ENCODE measurements at places on chromosomes 1 and 21.

DNA sequence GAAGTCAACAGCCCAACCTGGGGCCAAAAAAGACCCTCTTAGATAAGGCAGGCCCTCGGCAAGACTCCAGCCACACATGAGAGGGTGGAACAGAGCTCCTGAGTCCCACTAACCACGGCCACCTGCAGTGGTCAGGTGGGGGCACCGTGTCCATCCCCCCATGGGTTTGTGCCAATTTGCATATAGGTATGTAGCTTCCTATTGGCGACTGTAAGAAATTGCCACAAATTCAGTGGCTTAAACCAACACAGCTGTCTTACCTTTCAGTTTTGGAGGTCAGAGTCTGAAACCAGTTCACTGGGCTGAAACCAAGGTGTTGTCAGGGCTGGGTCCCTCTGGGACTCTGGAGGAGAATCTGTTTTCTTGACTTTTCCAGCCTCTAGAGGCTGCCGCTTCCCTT is 59.3 kb downstream of the COL18A1 start:
- no peak for DNase-seq

- DNase-seq: no peak
These were observed 2.7 kb downstream of the MAN1C1 start for GRCh38 chr1:25619101-25619890.

DNA sequence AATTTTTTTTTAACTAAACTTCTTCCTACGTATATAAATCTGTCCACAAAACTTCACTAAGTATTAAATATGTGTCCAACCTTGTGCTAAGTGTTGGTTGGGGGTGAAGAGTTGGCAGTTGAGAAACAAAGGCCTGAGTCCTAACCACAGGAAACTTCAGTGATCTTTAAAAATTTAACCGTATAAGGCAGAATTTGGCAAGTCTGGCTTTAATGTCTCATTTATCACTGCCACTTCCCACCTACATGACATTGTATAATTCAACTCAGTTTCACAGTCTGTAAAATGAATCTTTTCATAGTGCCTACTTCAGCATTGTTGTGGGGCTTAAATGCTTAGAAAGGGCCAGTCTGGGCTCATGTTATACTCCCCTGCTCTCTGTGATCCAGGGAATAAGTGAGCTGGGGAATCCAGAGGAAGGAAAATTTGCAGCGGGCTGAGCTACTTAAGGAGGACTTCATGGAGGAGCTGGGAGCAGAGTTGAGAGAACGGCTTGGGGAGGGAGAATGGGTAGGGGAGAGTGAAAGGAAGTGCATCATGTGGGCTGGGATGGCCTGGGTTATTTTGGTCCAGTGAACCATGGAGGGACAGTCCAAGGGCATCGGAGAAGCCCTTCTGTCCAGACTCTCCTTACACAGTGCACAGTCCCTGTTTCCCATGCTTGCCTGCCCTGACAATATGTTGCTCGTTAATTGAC is 14.5 kb downstream of the IFNAR2 start:
- DNase-seq: no peak

- DNase-seq: peak; percentile 46
These were observed 812 bp downstream of the NBPF1 start for GRCh38 chr1:16612332-16613172.

- no peak for DNase-seq
These were observed 28.7 kb downstream of the LYST start for GRCh38 chr1:235838021-235838420.

- DNase-seq: no peak
These were observed 38.9 kb downstream of the WARS2 start for GRCh38 chr1:119101563-119101962.

- DNase-seq: no peak
These were observed 2.4 kb upstream of the THEM5 start for GRCh38 chr1:151855933-151856332.

DNA sequence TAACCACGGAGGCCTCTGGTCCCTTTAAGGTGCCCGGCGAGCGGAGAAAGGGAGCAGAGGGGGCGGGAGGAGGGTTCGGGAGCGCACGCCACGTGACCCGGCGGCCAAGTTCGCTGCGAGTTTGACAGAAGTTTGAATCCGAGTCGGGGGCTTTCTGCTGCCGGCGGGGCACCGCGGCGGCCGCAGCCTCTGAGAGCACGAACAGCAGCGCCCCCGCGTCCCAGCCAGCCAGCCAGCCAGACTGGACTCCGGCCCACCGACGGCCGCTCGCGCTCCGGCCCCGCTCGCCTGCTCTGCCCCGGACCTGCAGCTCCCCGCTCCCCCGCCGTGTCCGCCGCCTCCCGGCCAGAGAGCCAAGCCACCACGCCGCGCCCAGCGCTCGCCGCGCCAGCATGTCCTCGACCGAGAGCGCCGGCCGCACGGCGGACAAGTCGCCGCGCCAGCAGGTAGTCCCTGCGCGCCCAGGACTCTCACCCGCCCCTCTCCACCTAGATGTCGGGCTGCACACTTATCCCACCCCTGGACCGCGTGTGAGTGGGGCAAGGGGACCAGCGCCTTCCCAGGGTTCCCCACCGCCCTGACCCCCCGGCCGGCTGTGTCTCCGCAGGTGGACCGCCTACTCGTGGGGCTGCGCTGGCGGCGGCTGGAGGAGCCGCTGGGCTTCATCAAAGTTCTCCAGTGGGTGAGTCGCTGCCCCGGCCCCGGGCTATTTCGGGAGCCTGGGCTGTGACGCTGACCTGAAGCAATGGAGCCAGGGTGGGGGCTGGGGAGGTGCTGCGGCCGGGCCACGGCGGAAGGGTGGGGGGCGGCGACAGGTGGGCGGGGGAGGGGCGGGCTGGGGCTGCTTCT is at the start of gene SYPL2:
SYPL2 (plus strand) TSS at position 95 of the 849 bp plus-strand sequence; CDS start at position 393, 298 bp downstream.
- no peak for DNase-seq

- DNase-seq: no peak
These were observed 8.3 kb upstream of the MEF2D start for GRCh38 chr1:156508955-156509234.

GRCh38 chr1:231155808-231156207 is 6.0 kb upstream of the TRIM67 start:
- no peak for DNase-seq

- DNase-seq: no peak
These were observed 14.6 kb downstream of the PYCR2 start for GRCh38 chr1:225909477-225909876.

- no peak for DNase-seq
These were observed 144.6 kb downstream of the LRIG2 start for GRCh38 chr1:113217447-113218208.

DNA sequence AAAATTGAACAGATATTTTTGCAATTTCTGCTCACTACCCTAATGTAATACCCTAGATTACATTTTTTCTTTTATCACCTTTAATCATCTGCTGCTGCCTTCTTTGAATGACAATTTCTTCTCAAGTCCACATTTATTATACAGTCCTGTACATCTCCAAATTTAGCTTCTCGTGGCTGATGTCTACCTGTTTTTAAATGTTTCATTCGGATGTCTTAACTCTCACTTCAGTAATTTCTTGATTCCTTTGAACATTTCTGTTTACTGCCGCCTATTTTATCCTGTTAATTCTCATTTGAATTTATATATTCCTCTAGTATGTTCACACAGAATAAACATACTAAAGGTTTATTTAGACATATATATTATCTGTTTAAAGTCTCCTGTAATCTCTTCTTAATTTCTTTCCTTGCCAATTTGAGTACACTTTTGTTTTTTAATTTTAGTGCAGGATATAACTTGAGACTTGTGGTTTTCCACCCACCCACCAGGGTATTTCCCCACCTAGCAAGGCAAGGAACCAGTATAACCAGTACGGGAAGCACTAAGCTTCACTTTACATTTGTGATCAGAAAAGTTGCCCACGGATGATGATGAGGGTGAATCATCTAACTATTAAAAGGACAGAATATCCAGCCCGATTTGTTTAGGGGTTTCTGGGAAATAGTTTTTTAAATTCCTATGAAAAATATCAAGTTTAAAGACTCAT is 12.7 kb downstream of the INSL5 start:
- DNase-seq: no peak

GRCh38 chr1:32063261-32063681 is 9.5 kb upstream of the TMEM39B start:
- DNase-seq: peak; percentile 27

GRCh38 chr1:54309631-54310366 is 96.4 kb downstream of the SSBP3 start:
- DNase-seq: no peak

DNA sequence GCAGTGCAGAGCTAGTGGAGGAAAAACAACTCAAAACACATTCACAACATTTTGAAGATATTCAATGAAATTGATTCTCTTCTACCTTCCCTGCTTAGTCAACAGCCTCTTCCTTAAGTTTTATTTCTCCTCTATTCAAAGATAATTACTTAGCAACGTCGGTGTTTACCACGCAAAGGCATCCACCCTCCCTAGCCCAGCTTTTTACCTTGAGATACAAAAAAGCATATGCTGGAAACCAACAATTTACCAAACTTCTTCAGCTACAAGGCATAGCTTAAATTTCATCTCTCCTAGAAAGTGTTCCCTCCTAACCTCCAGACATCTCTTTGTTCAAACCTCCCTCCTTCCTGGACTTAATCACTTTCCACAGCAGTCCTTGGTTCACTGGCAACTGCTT is 102.8 kb upstream of the SOD1 start:
- DNase-seq: no peak

DNA sequence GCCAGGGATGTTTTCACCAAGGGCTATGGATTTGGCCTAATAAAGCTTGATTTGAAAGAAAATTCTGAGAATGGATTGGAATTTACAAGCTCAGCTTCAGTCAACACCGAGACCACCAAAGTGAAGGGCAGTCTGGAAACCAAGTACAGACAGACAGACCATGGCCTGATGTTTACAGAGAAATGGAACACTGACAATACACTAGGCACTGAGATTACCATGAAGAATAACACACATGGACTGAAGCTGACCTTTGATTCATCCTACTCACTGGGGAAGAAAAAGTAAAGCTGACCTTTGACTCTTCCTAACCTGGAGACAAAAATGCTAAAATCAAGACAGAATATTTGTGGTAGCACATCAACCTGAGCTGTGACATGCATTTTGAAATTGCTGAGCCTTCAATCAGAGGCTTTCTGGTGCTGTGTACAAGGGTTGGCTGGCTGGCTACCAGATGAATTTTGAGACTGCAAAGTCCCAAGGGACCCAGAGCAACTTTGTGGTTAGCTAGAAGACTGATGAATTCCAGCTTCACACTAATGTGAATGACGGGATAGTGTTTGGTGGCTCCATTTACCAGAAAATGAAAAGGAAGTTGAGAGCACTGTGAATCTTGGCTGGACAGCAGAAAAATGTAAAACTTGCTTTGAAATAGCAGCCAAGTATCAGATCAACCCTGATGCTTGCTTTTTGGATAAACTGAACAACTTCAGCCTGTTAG is 190.4 kb upstream of the KCTD3 start:
- no peak for DNase-seq

- no peak for DNase-seq
These were observed 1148.8 kb upstream of the ADGRL4 start for GRCh38 chr1:80155371-80155770.

- DNase-seq: no peak
These were observed 49.8 kb downstream of the NFASC start for GRCh38 chr1:204920511-204920910.

- DNase-seq: no peak
These were observed 18.3 kb downstream of the SYNC start for GRCh38 chr1:32684167-32684811.

DNA sequence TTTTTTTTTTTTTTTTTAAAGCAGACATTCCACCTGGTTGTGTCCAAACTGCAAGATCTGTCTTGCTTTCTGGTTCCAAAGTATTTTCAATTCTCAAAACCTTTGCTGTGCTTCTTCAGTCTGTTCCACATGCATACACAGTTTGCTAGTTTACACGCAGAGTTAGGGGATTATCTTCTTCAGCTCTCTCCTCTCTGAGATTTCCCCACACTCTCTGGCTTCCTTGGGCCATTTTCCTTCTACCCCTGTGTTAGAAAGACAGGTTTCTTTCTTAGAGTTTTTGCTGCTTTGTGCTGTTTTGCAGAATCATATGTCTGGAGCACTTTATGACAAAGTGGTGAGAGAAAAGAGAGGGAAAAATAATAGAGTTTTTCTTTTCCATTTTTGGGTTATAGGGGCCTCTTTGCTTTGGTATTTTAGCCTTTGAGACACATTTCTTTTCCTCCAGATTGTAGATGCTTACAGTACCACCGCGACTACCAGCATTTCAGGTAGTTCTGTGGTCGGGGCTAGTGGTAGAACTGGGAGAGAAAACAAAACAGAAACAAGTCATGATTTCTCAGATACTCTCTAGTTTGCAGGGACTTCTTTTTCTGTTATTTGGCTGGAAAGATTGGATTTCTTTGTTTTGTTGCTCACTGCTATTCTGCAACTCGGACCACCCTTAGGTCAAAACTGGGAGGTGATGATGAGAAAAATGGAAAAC is 66.3 kb downstream of the RABGAP1L start:
- no peak for DNase-seq
